ENCODE measurements at places on chromosomes 12 and 14. TPM values are rescaled to one million over a fixed set of nuclear protein-coding genes. Genes with fewer than 3 reads are reported as not detected.

- no peak for DNase-seq
- H3K4me3 ChIP-seq: no peak overlapping the region
- H3K27me3 ChIP-seq: no peaks in the 10 kb centered on the region
- H3K36me3 ChIP-seq: no peaks in the 10 kb centered on the region
- H3K4me1 ChIP-seq: peaks cover 10% of the 10 kb centered on the region
These were observed 105.1 kb downstream of the KTN1 start for GRCh38 chr14:55684956-55685584.

- no peak overlapping the region for H3K27ac ChIP-seq
- no peak overlapping the region for H3K4me3 ChIP-seq
- no peaks in the 10 kb centered on the region for H3K4me1 ChIP-seq
- no peaks in the 10 kb centered on the region for H3K36me3 ChIP-seq
- H3K27me3 ChIP-seq: no peaks in the 10 kb centered on the region
These were observed 42.0 kb upstream of the ATP2B1 start for GRCh38 chr12:89750389-89751351.

TMEM253 gene
- not detected for total RNA-seq

GZMB gene
- not detected for total RNA-seq

DNA sequence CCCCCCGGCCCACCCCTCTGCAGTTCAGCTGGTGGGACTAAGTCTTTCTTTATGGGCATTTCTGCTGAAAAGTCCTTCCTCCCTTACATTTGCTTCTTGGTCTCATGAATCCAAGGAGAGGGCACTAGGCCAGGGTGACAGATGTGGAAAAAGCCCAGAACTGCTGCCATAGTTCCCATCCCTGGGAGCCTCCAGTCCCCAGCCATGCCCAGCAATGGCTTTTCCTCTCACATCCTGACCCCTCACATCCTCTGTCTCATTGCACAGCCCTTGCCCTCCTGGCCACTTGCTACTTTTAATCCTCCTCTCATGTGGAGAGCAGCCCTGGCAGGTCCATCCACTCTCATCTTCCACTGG lies 122.5 kb downstream of the ZFP36L1 start:
- H3K27ac ChIP-seq: no peak overlapping the region
- peaks cover 17% of the 10 kb centered on the region for H3K4me1 ChIP-seq
- no peaks in the 10 kb centered on the region for H3K27me3 ChIP-seq
- no peaks in the 10 kb centered on the region for H3K36me3 ChIP-seq
- no peak overlapping the region for H3K4me3 ChIP-seq

MYF5 gene
- not detected for total RNA-seq

ARG2 gene
- 22.5 TPM for total RNA-seq

GRCh38 chr12:52264435-52264825 lies 10.0 kb upstream of the KRT86 start:
- no peaks in the 10 kb centered on the region for H3K36me3 ChIP-seq
- H3K4me3 ChIP-seq: no peak overlapping the region
- H3K4me1 ChIP-seq: no peaks in the 10 kb centered on the region
- no peak for DNase-seq
- H3K27ac ChIP-seq: no peak overlapping the region

CD69 gene
- 1.2 TPM for total RNA-seq

- no peaks in the 10 kb centered on the region for H3K27me3 ChIP-seq
- H3K4me1 ChIP-seq: peaks cover 20% of the 10 kb centered on the region
- peak overlapping the region; percentile 58 for H3K27ac ChIP-seq
- peak overlapping the region; percentile 16 for H3K4me3 ChIP-seq
- peak; percentile 94 for DNase-seq
These were observed 19.5 kb downstream of the ATF7IP start for GRCh38 chr12:14384783-14385638.

DNA sequence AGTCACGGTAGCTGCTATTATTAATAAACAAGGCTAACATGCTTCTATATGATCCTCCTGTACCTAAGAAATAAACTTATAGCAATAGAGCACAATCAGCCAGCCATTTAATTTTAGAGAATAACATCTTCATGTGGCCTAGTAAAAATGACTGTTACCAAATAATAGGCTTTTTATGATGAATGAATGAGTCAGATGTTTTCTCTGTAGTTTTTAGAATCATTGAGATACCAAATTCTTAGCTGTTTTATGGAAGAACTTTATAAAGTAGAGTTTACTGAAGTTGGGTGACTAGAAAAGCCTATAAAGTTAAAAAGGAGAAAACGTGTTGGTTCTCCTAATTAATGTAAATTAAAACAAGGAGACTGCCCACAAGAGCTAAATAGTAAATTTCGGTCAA lies 40.7 kb downstream of the WNK1 start:
- H3K27me3 ChIP-seq: no peaks in the 10 kb centered on the region
- no peak for DNase-seq
- H3K27ac ChIP-seq: no peak overlapping the region

- DNase-seq: peak; percentile 16
- no peak overlapping the region for H3K27ac ChIP-seq
- H3K4me3 ChIP-seq: no peak overlapping the region
- H3K36me3 ChIP-seq: no peaks in the 10 kb centered on the region
- no peaks in the 10 kb centered on the region for H3K27me3 ChIP-seq
- H3K4me1 ChIP-seq: no peaks in the 10 kb centered on the region
These were observed 86.9 kb downstream of the AVPR1A start for GRCh38 chr12:63064080-63064479.

DNA sequence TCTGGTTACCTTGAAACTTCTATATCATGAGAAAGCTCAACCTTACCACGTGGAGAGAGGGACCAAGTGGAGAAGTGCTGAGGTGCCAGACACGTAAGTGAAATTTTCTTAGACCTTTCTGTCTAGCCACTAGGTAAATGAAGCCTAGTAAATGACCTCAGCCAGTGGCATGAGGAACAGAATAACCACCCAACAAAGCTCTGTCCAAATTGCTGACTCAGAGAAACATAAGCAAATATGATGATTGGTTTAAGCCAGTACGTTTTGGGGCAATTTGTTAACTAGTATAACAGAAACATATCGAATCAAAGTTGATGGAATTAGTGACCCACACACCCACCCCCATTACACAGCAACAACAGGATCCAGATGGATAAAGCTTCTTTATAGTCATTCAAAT lies 75.2 kb upstream of the MAX start:
- no peak overlapping the region for H3K27ac ChIP-seq
- no peaks in the 10 kb centered on the region for H3K4me1 ChIP-seq
- DNase-seq: no peak
- H3K36me3 ChIP-seq: no peaks in the 10 kb centered on the region
- no peaks in the 10 kb centered on the region for H3K27me3 ChIP-seq

Data from endothelial cell of umbilical vein (primary cell).